ENCODE measurements at places on chromosomes 3 and 15. TPM values are rescaled to one million over a fixed set of nuclear protein-coding genes. Genes with fewer than 3 reads are reported as not detected.

DNA sequence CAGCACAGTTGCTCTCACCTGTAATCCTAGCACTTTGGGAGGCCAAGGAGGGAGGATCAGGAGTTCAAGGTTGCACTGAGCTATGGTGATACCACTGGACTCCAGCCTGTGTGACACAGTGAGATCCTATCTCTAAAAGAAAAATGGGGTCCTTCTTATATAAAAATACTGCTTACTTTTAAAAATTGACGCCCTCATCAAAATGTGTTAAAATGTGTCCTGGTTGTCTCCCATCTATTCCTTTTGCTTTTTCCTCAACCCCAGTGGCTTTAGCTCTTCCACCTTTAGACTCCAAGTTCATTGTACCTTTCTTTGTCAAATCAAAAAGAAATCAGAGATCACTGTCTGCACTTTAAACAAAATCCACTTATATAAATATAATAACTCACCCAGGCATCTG is 60.3 kb upstream of the GPD1L start:
- no peak for DNase-seq

DNA sequence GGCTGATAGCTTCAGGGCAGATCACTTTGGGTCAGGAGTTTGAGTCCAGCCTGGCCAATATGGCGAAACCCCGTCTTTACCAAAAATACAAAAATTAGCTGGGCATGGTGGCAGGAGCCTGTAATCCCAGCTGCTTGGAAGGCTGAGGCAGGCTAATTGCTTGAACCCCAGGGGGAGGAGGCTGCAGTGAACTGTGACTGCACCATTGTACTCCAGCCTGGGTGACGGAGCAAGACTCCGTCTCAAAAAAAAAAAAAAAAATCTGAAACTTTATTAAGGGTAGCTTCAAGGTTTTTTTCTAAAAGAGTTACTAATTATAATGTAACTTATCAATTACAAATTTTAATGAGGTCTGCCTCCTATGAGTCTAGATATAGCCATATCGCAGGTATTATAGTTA is 5.1 kb downstream of the NECTIN3 start:
- DNase-seq, result no peak

DNA sequence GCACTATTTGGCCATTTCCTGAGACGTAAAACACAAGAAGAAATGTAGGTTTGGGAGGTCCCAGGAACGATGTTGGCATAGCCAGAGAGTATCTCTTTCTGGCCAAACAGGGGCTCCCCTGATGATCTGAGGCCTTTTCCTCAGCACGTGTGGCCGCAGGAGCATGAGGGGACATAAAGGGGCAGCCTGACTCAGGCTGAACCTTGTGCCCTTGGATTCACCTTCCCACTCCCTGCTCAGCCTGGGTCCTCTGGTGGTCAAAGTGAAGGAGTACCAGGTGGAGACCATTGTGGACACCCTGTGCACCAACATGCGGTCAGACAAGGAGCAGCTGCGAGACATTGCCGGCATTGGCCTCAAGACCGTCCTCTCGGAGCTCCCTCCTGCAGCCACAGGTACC is 10.6 kb downstream of the CAND2 start:
- no peak for DNase-seq

DNA sequence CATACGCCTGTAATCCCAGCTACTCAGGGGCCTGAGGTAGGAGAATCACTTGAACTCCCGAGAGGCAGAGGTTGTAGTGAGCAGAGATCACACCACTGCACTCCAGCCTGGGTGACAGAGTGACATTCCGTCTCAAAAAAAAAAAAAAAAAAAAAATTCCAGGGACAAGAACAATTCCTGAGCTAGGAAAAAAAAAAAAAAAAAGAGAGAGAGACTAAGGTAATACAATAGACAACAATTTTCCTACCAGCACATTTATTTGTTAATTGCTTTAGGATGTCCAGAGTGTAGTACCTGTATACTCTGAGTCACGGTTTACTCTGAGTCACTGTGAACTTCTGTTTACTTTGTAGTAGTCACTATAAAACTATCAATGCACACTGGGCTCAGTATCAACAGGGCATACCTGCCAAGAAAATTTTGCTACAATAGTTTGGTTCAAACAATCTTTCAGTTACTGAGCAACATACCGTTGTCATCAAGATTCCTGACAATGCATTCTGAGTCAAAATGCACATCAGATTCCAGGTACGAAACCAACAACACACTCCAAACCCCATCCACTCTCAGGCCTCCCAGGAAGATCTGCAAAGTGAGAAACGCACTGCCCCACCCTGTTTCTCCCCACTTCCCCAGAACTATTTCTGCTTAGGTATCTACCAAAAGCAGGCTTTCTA is 28.3 kb downstream of the IGF2BP2 start:
- DNase-seq, result no peak

- DNase-seq, result no peak
Measured at GRCh38 chr3:194351080-194351672, at the start of gene CPN2. Gene CPN2, minus strand, starts transcription at chr3:194351328. Its CDS starts 8,626 bp downstream, at chr3:194342702.

DNA sequence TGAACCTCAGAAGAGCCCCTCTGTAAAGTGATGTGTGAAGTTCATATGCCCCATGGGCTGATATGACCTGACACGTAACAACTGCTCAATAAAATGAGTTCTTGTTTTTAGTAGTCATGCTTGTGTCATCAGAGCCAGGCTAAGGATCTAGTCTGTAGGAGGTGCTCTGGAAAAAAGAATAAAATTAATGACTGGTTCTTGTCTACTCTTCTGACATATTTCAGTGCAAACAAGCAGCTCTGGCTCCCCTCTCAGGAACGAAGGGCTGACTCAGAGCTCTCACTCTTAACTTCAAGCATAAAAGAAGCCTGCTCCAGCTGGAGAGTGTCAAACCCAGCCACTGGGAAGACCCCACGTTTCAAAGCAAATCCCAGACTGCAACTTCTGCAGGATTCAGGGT is 77.0 kb downstream of the LRIG1 start:
- peak; percentile 44 for DNase-seq

DNA sequence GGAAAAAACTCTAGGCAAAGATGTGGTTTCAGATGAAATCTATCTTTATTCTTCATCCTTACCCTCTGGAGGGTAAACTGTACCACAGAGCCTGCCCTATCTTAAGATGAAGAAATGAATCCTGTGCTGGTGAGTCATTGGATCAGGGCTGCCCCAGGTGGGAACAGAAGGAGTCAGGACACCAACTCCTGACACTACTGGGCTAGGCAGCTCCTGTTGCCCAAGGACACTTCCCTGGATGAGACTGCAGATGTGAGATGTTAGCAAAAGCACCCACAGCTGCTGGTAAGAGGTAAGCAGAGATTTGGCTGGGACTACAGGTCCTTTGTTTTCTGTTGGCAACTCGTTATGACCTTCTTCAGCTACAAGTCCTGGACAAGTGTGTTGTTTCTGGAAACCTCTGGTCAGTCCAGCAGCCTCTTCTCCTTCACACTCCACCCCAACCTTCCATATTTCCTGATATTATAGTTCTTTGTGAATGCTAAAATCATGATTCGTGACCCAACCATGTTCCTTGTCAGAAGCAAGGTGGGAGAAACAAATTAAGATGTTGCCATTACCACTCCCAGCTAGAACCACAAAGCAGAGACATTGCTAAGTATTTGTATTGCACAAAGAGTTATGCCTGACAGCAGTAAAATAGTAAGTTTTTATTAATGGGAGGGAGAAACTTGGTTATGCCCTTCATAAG is 104.2 kb upstream of the TGFBR2 start:
- DNase-seq, result no peak

The CLDN11 gene
- 6.0 TPM for total RNA-seq

The EPHB3 gene
- total RNA-seq, result 20.5 TPM

The MAGI1 gene
- total RNA-seq, result 38.9 TPM

The NR1I2 gene
- total RNA-seq, result 0.23 TPM
